ENCODE measurements at places on chromosomes 2 and 18.

GRCh38 chr18:2147476-2148230 lies 423.7 kb downstream of the METTL4 start:
- no peak for DNase-seq

DNA sequence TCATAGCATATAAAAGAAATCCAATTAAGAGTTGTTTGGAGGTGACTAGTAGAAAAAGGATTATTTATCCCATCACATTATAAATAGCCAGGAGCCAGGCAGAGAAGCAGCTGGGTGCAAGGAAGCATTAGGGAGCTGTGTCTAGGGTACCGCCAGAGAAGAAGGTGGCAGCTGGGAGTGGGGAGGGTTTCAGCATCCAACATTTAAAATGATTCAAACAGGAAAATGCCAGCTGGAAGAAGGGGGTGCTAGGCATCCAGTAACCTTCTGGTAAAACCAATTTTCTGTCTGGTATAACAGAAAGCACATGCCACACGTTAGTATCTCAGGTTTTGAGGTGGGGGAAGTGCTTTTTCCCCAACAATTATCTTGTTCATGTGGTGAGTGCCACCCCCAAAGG lies 452.4 kb downstream of the ZEB2 start:
- no peak for DNase-seq

GRCh38 chr18:48662011-48662661 lies 123.3 kb downstream of the CTIF start:
- no peak for DNase-seq

- DNase-seq, result no peak
These were observed 630 bp upstream of the PPP1R1C start for GRCh38 chr2:181984814-181985631.

- no peak for DNase-seq
These were observed 206.0 kb downstream of the AGPS start for GRCh38 chr2:177598326-177599138.

DNA sequence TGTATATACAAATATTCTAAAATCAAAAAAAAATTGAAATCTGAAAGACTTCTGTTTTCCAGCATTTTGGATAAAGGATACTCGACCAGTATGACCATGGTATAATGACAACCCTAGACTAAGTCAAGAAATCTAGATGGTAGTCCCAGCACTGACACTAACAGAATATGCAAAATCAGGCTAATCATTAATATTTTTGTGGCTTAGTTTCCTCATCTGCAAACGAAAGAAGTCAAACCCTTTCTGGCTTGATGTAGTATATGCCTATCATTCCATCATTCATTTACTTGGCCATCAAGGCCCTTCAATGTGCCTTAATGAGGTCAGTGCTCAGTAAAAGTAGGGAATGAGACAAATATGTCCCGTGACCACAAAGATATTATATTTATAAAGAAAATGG lies 83.5 kb downstream of the NCKAP5 start:
- DNase-seq, result no peak

DNA sequence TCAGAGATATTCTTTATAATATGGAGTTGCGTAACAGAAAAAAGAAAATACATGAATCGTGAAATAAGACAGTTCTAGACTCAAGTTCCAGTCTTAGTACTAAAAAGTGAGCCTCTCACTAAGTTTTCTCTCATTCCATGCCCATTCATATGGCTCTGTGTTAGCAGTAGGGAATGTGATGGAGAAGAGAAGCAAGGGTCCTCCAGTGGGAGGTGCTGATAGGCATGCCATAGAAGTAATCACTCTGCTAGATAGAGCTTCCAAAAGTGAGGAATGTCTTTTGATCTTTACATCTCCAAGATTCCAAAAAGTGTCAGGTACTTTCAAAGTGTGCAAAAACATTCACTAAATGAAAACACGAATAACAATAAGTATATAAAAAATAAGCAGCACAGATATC lies 678.4 kb downstream of the DCDC2C start:
- DNase-seq, result no peak

DNA sequence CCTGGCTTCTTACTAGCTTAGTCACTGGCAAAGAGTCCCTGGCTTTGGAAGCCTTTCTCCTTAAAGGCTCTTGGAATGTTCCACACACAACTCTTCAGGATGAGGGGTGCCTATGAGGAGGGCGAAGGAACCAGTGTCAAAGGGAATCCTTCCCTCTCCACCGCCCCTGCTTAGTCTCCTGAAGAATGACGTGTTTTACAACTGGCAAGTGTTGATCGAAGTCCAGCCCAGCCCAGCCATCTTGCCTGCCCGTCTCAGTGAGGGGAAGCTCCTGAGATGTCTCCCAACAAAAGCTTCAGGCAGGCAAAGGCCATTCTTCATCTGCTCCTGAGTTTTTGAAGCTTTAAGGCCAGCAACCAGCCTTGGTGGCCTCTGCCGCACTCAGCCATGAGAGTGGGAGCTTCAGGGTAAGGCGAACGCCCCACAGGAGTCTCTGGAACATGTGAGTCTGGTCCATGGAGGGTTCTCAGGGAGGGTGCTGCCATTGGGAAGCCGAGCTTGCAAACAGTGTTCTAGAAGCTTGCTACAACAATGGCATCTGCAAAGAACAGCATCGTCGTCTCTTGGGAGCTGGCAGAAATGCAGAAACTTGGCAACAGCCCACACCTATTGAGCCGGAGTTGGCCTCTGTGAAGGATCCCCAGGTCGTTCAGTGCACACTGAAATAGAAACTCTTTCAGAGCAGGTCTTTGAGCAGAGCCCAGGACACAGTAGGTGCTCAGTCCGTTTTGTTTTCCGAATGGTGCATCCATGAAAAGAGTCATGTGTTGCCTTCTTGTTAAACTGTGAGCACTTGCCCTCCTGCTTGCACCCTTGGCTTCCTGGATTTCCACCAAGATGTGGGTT lies 220.7 kb downstream of the SEPTIN10 start:
- DNase-seq, result no peak

- no peak for DNase-seq
These were observed 162.5 kb downstream of the RAD51AP2 start for GRCh38 chr2:17355608-17356329.

GRCh38 chr2:8257502-8257901 lies 424.4 kb upstream of the ID2 start:
- DNase-seq, result no peak

- DNase-seq, result peak; percentile 18
These were observed 42.4 kb downstream of the HK2 start for GRCh38 chr2:74876081-74876886.

DNA sequence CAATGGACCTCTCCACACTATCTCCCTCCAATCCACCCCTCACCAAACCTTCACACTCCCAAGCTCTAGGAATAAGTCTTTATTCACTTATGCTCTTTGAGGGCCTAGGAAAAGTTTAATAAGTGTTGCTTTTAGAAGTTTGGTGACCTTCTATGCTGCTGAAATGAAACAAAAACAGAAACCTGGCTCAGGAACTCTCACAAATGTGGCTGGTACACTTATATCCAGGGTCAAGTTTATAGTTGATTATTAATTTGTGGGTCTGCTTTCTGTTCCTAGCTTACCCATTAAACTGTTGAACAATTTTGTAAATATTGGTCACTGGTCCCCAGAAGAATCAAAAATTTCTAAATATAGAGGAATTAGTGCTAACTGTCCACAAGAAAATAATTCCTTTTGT lies 14.2 kb upstream of the ANKRD44 start:
- DNase-seq, result no peak

GRCh38 chr18:40233931-40234616 lies 1721.0 kb upstream of the PIK3C3 start:
- no peak for DNase-seq

- no peak for DNase-seq
These were observed 978.3 kb downstream of the BCL11A start for GRCh38 chr2:59575191-59575590.

- DNase-seq, result no peak
These were observed 129.4 kb downstream of the LYPD6B start for GRCh38 chr2:149167941-149168340.

DNA sequence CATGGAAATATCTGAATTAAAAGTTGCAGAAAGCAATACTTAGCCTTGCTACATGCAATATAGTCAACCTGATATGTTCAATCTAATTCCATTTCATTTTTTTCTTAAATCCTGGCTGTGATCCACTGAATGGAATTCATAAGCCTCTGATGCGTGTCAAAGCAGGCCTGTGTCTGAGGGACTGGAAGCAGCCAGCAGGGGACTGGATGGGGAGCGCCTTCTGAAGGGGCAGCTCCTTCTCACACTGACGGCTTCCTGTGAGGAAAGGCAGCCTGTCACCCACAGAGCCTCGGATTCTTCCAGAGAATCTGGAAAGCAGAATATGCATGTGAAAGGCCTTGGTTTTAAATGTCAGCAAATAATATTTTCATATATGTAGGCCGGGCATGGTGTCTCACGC lies 73.5 kb downstream of the KCNF1 start:
- DNase-seq, result no peak

GRCh38 chr2:18475884-18476283 lies 84.6 kb downstream of the RDH14 start:
- DNase-seq, result no peak

- no peak for DNase-seq
These were observed 207.1 kb downstream of the ALK start for GRCh38 chr2:29714333-29714732.

- no peak for DNase-seq
These were observed 16.3 kb upstream of the GPR39 start for GRCh38 chr2:132400169-132400900.

- no peak for DNase-seq
These were observed 129.7 kb upstream of the KCNH7 start for GRCh38 chr2:162968306-162968705.

DNA sequence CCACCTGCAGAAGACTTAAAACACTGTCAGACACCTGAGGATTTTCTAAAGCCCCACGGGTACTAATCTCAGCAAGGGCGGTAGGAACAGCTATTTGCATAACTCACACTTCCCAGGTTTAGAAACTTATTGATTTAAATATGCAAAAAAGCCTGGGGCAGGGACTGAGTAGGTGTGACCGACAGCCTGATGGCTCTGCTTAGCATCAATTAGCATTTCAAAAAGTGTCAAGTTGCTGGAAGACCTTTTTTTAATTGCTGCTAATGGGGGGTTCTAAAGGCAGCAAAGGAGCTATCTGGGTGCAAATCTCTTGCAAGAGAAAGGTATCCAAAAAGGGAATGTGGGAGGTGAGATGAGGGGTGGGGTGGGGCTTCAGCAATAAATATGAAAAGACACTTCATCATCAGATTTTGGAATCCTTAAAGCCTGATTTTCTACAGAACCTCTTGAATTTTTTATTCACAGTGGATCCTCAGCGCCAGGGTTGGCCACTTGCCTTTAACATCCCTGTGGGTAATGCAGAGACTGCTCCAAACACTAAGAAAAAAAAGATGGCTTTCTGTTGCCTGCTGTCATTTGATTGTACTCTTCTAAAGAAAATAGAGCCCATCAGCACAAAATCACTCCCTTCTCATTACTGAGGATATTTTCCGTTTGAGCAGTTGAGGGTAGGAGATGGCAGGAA lies 121.1 kb upstream of the RMP24 start:
- DNase-seq, result no peak

DNA sequence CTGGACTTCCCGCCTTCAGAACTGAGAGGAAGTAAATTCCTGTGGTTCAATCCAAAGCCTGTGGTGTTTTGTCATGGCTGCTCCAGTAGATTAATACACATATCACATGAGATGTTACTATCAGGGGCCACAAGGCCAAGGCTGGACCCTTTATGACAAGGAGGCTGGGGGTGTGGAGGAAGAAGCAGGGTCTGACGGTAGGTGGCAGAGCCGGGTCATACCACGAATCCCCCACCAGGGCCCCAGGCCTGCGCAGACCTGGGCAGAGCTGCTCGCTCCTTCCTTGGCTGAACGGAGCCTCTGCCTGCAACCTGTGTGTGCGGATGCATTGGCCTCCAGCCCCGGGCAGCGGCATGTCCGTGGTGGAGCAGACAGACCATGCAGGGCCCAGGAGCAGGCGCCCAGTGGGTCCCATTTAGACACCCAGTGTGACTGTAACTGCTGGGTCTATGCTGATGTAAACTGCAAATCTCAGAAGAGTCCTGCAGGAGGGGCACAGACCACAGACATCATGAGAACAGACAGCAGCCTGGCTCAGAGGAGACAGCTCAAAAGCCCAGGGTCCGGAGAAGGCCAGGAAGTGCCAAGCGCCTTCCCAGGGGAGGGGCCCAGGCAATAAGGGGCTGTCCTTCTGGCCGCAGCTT lies 155.2 kb downstream of the PXDN start:
- DNase-seq, result no peak

DNA sequence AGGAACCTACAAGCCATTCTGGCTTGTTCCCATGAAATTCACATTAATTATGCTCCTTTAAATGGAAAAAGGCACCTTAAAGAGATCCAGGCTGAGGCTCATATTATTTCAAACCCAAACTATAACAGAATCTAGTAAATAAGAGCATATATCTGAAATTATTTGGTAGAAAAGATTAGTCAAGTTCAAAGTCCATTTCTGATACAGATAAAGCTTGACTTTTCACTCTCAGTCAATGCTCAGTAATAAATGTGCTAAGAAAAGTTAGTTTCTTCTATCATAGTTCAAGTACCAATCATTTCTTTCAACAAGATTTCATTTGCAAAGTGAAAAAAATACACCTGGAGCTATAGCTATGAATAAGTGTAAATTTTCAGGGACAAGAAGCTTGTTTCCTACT lies 61.8 kb upstream of the NARS1 start:
- no peak for DNase-seq

DNA sequence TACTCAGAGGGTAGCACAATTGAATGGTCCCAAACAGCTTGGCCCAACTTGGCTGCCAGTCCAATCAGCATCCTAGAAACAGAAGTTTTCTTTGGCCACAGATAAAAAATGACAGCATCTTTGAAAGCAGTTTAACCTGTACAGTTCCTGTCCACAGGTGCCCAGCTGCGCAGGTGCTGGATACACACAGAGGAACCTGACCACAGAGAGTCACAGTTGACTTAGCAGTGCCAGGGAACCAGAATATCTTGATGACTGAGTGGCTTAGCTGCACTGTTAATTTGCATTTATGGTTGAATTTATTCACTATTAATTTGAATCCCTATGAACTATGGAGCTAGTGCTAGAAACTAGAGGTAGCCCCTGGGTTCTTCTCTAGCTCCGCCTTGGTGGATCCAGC lies 93.7 kb downstream of the TPGS2 start:
- DNase-seq, result no peak

DNA sequence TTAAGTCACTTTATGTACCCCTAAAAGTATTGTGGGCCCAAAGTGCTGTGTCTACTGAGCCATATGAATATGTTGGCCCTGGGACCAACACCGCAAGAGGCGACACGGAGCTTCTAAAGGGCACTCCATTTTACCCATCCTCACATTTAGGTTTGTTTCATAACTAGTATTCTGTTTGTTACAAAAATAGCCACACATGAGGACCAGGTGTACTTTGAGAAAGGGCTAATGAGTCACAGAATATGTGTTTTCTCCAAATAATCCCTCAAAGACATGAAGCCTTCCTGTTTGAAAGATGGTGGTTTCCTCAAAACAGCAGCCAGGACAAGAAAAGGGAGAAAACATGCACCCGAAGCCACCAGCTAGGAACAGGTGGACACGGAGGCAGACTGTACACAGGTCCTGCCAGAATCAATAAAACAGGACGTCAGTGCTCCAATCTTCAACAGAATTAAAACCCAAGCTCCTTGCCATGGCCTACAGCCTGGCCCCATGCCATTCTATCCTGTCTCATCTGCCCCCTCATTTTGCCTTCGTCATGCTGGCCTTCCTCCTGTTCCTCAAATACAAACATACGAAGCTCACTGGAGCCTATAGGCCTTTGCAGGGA lies 21.8 kb upstream of the GRB14 start:
- no peak for DNase-seq
